Naive thymus-derived CD8-positive, alpha-beta T cell (primary cell): ENCODE measurements at places on chromosomes 2 and 18.

DNA sequence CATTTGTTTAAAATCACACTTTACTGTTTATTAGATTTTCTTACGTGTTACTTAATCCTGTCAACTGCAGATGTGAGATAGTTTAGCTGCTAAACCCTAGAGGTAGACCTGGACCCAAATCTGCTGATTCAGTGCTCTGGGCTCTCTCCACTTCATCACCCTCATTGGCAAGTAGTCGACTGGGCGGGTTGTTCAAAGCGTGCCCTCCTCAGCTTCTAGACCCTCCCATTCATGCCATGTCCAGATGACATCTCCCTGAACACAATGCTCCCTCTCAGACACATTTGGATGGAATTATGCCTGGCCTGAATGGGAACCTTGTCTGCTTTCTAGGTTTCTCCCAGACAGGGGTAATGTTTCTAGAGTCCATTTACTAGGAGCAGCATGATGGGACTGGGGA is 43.7 kb downstream of the RPIA start:
- DNase-seq, result no peak

DNA sequence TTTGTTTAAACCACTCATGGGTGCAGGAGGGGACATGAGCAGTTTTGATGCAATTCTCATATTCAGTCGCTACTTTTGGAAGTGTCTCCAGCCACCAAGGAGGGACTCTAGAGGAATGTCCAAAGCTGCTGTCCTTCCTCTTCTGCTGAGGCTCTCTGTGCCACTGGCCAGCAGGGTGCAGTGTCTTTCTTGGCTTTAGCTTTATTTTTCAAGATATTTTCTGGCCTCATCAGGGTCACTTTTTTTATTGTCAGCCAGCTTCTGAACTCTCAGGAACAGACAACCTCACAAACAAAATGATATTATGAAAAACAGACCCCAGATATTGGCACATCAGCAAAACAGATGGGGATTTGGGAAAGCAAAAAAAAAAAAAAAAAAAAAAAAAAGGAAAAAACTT is 289.3 kb upstream of the ZSWIM2 start:
- no peak for DNase-seq

DNA sequence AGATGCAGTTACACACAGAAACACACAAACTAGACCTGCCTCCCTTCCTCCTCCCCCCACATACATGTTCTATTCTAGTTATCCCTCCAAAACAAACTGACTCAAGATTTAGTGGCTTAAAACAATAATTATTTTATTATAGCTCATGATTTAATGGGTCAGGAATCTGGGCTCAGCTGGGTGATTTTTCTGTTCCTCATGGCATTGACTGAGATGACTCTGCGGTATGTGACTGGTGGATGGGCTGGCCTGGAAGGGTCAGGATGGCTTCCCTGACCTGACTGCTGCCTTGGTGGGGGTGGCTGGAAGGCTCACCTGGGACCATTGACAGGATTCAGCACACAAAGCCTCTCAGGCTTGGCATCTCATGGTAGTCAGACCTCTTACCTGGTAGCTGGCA is 33.7 kb upstream of the NTSR2 start:
- no peak for DNase-seq

DNA sequence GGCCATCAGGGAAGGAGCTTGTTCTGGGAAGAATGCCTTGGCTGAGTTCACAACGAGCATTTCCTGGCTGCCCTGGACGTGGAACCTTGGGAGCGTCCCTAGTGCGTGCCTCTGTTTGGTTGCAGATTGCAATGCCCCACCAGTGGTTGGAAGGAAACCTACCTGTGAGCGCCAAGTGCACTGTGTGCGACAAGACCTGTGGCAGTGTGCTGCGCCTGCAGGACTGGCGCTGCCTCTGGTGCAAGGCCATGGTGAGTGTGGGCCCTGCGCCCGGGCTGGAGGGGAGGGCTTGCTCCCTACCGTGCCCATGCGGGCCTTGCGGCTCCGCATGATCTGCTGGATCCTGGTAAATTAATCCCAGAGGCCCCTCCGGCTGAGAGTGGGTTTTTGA is 81.9 kb downstream of the DGKD start:
- DNase-seq, result no peak

DNA sequence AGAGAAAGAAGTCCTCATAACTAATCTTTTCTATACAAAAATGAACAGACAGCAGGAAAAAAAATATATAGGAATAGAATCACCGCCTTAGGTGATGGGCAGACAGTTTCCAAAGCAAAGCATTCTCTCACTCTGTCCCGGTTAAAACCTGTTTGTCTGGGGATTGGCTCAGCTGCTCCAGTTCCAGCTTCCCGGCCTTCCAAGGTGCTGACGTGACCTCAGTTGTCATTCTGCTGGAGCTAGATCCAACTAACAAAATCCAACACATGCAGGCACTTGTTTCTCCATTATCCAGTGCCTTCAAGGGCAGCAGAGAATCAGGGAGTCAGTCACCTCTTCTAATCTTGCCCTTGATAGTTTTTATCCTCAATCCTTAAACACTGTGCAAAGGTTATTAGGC is 52.8 kb downstream of the IKZF2 start:
- DNase-seq, result no peak

DNA sequence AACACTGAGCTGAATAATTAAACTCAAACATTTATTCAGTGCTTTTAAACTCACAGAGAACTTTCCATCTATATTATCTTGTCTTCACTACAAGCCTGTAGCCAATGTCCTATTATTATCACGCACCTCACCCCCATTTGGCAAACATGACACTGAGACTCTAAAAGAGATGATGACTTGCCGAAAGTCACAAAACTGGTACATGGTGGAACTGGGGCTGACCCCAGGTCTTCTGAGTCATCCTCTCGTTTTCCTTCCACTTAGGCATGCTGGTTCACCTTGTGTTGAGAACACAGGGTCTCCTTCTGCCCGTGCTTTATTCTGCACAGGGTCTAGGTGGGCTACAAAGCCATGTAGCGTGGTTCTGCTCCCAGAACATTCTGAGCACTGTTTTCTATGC is 230.0 kb upstream of the MGAT5 start:
- DNase-seq, result no peak

DNA sequence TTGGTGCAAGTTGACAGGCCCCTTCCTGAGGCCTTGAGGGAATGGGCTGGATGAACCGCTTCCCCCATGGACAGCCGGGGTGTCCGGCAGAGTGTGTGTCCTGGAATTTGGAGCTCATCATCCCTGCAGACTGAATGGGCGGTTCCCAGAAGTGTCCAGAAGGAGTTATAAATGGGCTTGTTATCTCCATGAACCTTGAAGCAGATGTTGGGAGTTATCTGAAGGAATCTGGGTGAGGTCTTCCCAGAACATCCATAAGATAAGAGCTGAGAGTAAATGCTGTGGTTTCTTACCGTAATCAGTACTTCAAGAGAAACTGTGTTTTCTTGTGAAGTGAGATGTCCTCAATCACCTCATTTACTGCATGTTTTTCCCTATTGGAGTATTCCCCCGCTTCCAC is 21.1 kb downstream of the PLB1 start:
- DNase-seq, result no peak

DNA sequence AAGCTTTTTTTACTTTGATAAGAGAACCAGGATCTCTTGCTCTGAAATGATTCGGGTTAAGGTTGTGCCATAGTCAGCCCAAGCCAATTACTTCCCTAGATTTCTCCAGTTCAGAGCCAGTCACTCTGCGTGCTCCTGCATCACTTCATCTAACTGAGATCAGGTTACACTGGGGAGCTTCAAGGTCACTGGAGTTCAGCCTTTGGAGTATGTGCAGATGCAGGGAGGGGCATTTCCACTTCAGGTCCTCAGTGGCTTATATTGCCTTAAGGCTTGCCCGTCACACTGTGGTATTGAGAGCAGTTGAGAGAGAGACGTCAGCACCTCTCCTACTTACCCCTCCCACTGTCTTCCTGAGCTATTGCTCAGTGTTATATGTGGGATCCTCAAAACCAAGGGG is 317.8 kb downstream of the EPHA4 start:
- DNase-seq, result no peak

DNA sequence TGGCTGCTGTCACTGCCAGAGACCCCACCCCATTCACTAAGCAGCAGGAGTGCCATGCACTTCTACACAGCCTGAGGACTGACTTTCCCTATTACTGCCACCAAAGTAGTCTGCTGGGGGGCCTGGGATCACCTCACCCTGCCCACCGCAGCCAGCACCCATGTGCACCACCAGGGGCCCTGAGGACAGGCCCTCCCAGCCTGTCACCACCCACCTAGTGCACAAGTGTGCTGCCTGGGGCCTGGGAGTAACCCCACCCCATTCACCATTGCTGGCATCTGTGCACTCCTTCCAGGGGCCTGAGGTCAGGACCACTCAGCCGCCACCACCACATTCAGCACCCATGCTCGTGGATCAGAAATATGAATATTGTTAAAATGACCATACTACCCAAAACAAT is 247.8 kb upstream of the NCKAP5 start:
- DNase-seq, result no peak

DNA sequence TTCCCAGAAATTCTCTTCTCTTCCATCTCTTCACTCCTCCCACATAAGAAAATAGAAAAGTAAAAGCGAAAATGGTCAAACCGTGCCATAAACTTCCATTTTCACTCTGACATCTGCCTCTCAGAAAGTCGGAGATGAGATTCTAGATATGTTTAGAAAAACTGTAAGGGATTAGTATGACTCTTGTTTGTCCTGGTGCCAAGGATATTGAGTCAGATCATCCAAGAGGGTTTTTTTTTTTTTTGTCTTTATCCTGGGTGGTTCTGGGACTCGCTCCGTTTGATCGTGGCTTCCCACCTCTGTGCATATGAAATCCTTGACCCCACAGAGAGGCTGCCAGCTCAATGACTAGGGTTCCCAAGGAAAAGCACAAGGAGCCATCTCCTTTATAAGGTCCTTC is 17.3 kb downstream of the EN1 start:
- DNase-seq, result no peak

- DNase-seq, result no peak
These were observed 6.9 kb downstream of the SP3 start for GRCh38 chr2:173958198-173958846.
